CD4-positive, alpha-beta T cell treated with Interleukin-4 for 4 hours (primary cell): ENCODE measurements at places on chromosomes 7 and 10.

DNA sequence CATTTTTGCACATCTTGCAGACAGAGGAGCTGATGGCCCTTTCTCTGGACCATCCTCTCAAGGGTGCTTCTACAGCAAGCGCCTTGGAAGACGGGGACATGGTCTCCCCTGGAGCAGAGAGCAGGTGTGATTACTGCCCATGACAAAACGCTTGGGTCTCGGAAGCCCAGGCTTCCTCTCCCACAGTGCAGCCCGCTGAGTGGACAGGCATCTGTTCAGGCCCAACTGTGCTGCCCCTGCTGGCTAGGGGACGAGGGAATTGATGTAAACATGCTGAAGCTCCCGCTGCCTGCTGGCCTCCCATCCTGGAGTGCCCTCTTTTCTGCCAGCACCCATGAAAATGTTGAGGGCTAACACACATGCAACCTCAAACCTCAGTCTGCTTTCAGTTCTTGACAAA is 14.3 kb downstream of the IL15RA start:
- DNase-seq: no peak

GRCh38 chr7:86647385-86648094 is 3.8 kb downstream of the GRM3 start:
- no peak for DNase-seq

- no peak for DNase-seq
Measured at GRCh38 chr10:88979153-88979562, 11.4 kb upstream of the FAS start.

DNA sequence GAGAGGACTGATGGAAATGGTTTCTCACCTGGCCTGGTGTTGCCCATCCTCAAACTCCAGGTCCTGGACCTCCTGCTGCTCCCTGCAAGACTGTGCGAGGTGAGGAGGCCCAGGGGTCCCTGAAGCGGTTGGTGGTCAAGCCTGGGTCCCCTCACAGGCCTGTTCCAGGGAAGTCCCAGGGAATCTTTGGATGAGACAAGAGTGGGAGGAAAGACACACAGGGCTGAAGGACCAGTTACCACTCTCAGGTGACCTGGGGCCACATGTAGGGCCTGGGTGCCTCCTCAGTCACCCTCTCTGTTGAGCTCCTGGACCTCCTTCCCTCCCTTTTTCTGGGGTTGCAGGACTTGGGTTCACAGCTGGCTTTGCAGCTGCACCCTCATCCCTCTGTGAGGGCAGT is 42.6 kb upstream of the CXCL12 start:
- DNase-seq: no peak

DNA sequence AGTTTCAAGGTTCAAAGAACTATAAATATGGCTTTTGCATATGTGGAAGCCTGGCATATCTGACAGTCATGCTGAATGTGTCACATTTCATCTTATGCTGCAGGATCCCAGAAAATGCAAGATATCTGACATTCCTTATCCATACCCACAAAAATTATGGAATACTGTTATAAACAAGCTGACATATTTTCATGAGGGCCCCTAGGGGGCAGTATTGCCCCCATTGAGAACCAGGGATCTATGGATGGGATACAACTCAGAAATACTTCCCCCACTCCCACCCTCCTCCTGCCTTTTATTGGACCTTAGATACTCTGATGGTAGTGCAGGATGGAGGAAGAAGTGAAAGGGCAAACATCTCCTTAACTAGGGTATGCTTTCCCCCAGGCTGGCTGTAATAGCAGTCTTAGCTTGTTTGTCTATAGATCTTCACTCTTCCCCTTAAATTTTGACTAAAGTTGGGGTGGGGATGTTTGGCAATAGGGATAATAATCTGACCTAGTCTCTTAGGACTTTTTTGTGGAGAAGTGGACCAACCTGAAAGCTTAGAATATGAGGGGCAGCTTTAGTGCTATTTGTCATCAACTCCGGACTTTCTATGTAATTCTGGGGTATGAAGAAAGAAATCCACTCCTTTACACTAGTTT is 3.5 kb upstream of the GNGT1 start:
- no peak for DNase-seq

DNA sequence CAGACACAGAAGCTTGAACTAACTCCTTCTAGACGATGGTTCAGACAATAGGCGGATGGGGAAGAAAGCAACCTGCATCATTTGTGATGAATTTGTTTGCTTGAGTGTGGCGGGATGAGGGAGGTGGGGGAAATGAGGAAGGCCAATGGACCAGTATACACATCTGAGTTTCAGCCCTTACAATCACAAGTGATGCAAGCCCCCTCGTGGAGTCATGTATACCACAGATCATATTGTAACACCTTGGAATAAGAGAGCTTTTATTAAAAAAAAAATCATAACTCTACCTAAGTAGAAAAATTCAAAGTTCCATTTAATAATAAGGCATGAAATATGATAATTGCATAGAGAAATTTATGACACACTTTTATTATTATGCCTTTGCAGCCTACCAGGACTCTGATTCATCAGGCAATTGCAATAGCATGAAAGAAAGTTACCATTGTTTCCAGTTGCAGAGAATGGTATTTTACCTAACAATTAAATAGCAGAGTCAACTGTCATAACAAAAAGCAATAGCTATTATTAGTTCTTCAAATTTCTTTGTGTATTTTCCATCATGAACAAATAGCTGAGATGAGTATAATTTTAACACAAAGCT is 230.2 kb upstream of the AKR1E2 start:
- no peak for DNase-seq

- no peak for DNase-seq
Measured at GRCh38 chr10:6114299-6114698, 25.5 kb downstream of the RBM17 start.

DNA sequence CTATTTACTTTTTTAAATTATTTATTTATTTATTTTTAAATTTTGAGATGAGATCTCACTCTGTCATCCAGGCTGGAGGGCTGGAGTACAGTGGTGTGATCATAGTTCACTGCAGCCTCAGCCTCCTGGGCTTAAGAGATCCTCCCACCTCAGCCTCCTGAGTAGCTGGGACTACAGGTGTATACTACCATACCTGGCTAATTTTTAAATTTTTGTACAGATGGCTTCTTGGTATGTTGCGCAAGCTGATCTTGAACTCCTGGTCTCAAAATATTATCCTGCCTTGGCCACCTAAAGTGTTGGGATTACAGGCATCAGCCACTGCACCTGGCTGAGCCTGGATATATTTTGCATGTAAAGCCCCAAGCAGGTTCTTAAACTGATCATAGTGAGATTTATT is 7.6 kb downstream of the CHST12 start:
- DNase-seq: no peak

DNA sequence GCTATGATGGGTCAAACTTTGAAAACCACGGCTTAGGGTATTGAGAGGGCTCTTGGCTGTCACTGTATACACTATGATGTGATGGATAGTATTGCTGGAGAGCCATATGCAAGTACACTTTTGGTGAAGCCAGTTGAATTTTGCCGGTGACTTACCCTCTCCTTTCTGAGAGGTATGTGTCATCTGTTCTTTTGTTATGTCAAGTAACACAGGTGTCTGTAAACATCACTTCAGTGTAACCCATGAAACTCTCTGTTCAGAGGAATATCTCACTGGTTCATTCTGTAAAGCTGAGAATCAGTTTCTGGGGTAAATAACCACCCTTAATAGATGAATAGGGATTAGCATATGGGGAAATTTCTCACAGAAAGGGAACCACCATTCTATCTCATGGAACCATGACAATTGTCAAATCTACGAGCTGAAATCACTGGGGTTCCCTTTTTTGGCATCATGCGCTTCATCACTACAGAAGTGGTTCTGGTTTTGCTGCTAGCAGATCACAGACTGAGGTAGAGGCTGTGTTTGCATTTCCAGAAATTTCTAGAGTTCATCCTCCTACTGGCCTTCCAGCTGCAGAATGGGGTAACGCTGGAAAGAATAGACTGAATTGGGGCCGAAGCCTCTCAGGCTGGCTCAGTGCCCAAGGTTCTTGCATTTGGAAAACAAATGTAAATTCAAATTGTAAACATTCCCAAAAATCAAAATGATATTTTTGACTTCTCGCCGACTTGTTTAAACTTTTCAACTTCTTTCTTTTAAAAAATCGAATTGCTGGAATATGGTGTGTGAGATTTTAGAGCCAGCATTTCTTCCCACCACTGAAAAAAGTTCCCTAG is 83.3 kb upstream of the CREB5 start:
- peak; percentile 2 for DNase-seq

GRCh38 chr7:13151978-13152377 is 464.5 kb downstream of the ARL4A start:
- no peak for DNase-seq

- DNase-seq: no peak
Measured at GRCh38 chr7:7479275-7479805, 56.3 kb downstream of the COL28A1 start.

- no peak for DNase-seq
Measured at GRCh38 chr10:122029499-122030199, 40.7 kb downstream of the TACC2 start.

DNA sequence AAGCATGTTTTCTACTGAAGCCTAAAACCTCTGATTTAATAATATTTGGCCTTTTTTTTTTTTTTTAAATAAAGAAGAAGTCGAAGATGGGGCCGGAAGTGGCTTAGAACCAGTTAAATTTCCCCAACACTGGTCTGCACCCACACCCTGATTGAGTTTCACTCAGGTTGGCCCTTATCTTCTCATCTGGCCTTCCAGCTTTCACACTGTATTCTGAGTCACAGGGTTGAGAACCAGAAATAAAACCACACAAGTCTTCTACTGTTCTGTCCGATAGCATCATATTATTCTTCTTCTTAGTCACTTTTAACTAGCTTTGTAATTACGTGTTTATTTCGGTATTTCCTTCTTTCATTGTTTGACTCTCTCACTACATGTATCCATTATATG is 9.9 kb downstream of the ZNF365 start:
- peak; percentile 94 for DNase-seq
